T-helper 17 cell (primary cell): ENCODE measurements at places on chromosomes 5 and 9. TPM values are rescaled to one million over a fixed set of nuclear protein-coding genes. Genes with fewer than 3 reads are reported as not detected.

The PLAC8L1 gene
- total RNA-seq, result 0.94 TPM

The TMEM215 gene
- not detected for total RNA-seq

The ZFP2 gene
- 0.50 TPM for total RNA-seq

The PHYHD1 gene
- total RNA-seq, result not detected

- no peak for DNase-seq
Measured at GRCh38 chr9:110986529-110986928, 51.7 kb downstream of the LPAR1 start.

The GLRA1 gene
- total RNA-seq, result not detected

- no peak for DNase-seq
Measured at GRCh38 chr5:141866096-141866495, 12.1 kb downstream of the PCDH1 start.

DNA sequence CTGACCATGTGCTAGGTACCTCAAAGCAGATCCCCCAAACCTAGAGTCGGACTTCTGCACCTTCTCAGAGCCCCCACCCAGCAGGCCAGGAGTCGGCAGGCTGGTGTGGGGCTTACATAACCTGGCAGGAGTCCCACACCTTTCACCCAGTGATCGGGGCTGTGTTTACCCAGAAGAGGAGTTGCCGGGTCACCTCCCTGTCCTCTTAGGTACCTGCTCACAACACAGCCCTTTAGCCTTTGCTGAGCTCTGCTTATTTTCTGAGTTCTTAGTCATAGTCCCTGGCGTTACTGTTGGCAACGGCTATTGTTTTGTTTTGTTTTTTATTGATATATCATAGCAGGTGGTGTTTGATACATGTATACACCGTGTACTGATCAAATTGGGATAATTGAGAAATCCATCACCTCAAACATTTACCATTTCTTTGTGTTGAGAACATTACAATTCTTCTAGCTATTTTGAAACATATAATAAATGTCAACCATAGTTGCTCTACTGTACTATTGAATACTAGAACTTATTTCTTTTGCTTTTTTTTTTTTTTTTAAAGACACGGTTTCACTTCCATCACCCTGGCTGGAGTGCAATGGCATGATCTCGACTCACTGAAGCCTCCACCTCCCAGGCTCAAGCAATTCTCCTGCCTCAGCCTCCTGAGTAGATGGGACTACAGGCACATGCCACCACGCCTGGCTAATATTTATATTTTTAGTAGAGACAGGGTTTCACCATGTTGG, 10.4 kb upstream of the EEIG1 start:
- DNase-seq, result no peak

The SLIT3 gene
- not detected for total RNA-seq

GRCh38 chr9:93588641-93589609, 12.5 kb downstream of the PHF2 start:
- DNase-seq, result no peak

- no peak for DNase-seq
Measured at GRCh38 chr5:158013939-158014338, 155.0 kb upstream of the CLINT1 start.

The PCDHA1 gene
- not detected for total RNA-seq

GRCh38 chr5:143217065-143217803, 186.3 kb downstream of the NR3C1 start:
- DNase-seq, result no peak

The SPATA6L gene
- 9.2 TPM for total RNA-seq

DNA sequence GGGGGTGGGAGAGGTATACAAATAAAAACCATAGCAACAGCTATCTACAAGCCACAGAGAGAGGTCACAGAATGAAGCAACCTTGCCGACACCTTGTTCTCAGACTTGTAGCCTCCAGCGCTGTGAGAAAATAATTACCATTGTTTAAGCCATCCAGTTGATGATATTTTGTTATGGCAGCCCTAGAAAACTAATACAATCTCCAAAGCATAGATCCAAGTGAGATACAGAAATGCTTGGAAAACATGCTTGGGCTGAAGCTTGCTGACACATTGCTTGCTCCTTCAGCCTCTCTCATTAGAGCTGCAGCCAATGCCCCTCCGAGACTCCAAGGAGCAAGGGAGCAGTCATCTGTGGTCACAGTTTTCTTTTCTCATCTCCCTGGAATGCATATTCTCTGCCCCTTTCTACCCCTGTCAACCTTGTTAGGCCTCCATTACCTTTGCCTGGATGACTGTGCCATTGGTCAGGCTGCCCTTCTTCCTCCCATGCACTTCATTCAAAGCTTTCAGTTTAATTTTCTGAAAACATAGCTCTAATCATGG, 401.4 kb upstream of the KLF4 start:
- no peak for DNase-seq

- DNase-seq, result no peak
Measured at GRCh38 chr5:142072488-142072887, 36.1 kb upstream of the NDFIP1 start.

The CD74 gene
- 477 TPM for total RNA-seq
